Mucosa of gallbladder (tissue), 1 donor: ENCODE measurements at places on chromosomes 6 and 20. TPM values are rescaled to one million over a fixed set of nuclear protein-coding genes. Genes with fewer than 3 reads are reported as not detected.
A peak's percentile ranks its signal among the peaks of the same experiment; 100 is the strongest.

The BPI gene
- total RNA-seq = 0.72 TPM

The MPC1 gene
- 45.9 TPM for total RNA-seq

- DNase-seq = no peak
These were observed 26.9 kb upstream of the STX11 start for GRCh38 chr6:144123421-144123820.

The ERVFRD-1 gene
- total RNA-seq = 0.40 TPM

The GPLD1 gene
- total RNA-seq = 2.3 TPM

- DNase-seq = no peak
These were observed 123.3 kb downstream of the AGPAT4 start for GRCh38 chr6:161150566-161150965.

DNA sequence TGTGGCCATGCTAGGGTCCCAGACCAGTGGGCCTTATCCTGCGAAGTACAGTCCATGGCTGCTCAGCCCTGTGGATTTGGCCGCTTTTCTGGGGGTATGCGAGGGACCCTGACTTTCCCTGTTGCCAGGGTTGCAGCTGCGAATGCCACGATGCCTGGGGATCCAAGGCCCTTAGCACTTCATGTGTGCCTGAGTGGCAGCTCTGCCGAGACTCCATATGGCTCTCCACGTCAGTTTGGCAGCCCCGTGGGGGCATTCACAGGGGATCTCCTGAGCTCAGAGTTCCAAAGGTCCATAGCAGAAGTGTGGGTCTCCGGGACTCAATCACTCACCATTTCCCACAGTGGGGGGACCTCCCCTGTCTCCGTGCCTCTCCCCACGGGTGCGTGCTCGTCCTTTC lies 319.5 kb downstream of the DOK5 start:
- no peak for DNase-seq

- peak; percentile 24 for DNase-seq
These were observed 52.7 kb upstream of the STX16 start for GRCh38 chr20:58598211-58599015.

DNA sequence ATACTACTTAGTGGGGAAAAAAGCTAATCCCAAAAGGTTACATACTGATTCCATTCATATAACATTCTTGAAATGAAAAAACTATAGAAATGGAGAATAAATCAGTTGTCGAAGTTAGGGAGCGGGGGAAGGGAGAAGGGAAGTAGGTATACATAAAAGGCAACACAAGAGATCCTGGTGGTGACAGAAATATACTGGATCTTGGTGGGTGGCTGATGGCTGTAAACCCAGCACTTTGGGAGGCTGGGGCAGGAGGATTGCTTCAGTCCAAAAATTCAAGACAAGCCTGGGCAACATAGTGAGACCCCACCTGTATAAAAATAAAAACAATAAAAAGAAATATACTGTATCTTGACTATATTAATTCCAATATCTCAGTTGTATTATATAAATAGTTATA lies 105.7 kb upstream of the LGSN start:
- DNase-seq = no peak

- DNase-seq = no peak
These were observed 2.0 kb upstream of the CRIP3 start for GRCh38 chr6:43310624-43311023.

The SLC44A4 gene
- total RNA-seq = 457 TPM

DNA sequence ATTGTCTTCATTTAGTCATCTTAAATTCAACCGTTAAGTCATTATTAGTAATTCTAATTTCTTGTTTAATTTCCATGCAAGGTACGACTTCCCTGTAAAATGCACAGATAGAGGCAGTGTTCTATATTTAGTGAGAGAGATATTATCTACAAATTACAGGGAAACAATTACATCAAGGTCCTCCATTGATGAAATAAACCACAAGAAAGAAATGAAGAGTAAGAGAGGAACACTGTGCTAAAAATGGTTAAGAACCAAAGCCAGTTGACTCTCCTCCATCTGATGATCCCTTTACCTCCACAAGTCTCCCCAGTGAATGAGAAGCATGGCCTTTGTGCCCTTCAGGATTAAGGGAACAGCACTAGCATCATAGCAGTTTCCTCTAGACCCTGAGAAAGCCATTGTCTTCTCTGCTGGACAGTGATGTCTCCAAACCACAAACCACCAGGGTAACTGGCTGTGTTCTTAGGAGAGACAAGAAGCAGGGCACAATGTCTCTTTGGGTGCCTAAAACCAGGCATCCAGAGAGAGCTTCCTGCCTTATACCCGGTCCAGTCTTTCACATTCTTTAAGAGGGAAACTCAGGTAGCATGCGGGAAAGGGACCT lies 38.1 kb downstream of the IRF4 start:
- DNase-seq = no peak

GRCh38 chr6:21070620-21071019 lies 522.9 kb upstream of the SOX4 start:
- no peak for DNase-seq

DNA sequence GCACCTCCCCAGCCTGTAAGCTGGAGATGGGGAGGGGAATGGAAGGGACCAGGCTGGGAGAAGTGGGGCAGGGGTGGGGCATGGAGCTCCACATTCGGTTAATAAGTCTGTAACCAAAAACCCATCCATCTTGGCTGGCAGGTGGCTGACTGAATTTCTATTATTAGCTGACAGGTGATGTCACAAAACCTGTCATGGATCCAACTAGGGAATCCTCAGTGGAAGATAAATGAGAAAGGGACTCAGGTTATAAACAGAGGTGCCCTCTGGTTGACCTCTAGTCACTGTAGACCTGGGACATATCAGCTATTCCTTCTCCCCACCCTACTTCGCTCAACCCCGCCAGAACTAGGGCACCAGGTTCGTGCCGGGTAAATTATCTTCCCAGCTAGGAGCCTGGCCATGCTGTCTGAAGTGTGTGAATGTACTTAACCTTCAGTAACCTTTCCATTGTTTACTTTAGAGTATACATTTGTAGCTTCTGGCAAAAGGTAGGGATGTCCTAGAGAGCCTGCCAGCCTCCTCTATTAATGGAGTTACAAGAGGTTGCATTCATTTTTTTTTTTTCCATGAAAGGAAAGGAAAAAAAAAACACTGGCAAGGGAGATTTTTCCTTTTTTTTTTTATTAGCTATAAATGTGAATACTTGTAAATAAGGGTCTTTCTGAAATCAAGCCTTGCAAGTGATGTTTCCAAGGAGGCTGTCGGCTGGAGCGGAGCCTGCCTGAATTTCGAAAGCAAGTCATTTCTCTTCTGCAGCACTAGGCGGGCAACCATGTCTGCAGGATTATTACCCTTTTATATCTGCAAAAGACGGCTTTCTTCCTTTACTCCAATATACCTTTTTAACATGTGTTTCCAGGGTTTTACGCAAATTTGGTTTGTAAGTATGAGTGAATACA lies 135.9 kb downstream of the TMEM242 start:
- DNase-seq = peak; percentile 46

The EPHA7 gene
- 11.3 TPM for total RNA-seq
